ENCODE measurements at places on chromosomes 1 and 21.
A peak's percentile ranks its signal among the peaks of the same experiment; 100 is the strongest.

GRCh38 chr21:31922881-31923280 is 50.1 kb downstream of the HUNK start:
- no peak for DNase-seq

GRCh38 chr1:204846546-204846945 is 24.1 kb upstream of the NFASC start:
- no peak for DNase-seq

- DNase-seq: no peak
These were observed 76.9 kb downstream of the RGS18 start for GRCh38 chr1:192235127-192235526.

DNA sequence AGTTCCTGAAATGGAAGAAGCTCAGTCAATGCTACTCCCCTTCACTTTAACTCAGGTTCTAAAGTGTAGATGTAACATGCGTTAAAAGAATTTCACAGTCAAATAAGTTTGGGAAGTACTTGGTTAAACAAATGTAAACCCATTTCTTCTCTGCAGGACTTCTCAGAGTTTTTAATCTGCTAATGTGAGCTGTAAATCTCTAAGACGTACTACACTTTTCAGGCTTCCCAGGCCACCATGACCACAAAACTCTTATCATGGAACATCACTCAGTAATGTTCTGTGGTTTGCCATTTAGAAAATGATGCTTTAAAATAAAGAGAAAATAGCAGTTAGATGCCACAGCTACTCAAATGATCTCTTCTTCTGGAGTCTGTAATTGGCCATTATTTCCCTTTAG is 104.3 kb downstream of the HHIPL2 start:
- no peak for DNase-seq

DNA sequence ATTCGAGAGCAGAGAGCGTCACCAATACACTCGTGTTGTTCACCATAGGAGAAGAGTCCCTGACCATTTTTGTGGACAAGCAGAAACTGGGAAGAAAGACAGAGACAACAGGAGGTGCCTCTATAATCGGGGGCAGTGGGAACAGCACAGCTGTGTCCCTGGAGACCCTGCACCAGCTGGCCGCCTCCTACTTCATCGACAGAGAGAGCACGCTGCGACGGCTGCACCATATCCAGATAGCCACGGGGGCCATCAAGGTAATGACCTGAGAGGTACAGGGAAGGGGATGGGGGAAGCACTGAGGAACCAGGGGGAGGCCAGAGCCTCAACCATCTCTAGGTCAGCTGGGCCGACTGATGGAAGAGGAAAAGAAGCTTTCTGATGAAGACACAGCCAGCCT is 86.4 kb downstream of the BRINP2 start:
- DNase-seq: no peak

DNA sequence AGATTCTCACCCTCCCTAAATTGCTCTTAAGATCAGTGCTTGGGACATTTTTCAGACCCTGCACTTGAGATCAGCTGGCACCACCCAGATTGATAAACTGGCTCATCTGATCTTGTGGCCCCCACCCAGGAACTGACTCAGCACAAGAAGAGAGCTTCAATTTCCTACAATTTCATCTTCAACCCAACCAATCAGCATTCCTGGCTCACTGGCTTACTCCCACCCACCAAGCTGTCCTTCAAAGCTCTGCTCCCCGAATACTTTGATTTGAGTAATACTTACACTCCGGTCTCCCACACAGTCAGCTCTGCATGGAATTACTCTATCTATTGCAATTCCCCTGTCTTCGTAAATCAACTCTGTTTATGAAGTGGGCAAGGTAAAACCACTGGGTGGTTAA is 461.9 kb upstream of the RGS18 start:
- DNase-seq: no peak

- peak; percentile 57 for DNase-seq
These were observed 73.2 kb upstream of the ABCG1 start for GRCh38 chr21:42145569-42146272.

DNA sequence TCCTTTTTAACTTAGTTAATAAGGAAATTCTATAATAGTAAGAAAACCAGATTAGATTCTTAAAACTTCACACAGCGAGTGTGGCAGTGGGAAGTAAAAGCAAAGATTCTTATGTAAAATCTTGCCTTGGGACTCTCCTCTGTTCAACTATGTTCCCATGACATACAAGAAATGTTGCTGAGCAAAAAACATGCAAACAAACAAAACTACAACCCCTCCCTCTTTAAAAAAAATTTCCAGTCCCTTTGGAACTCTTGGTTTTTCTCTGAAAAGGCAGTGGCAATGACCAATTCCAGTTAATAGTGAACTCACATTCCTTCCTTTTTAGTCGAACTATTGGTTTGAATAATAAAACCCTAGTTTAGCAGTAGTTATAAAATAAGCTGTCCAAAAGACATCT is 453.1 kb upstream of the ZRANB2 start:
- no peak for DNase-seq

- DNase-seq: no peak
These were observed 267.2 kb upstream of the SGIP1 start for GRCh38 chr1:66266756-66267155.

DNA sequence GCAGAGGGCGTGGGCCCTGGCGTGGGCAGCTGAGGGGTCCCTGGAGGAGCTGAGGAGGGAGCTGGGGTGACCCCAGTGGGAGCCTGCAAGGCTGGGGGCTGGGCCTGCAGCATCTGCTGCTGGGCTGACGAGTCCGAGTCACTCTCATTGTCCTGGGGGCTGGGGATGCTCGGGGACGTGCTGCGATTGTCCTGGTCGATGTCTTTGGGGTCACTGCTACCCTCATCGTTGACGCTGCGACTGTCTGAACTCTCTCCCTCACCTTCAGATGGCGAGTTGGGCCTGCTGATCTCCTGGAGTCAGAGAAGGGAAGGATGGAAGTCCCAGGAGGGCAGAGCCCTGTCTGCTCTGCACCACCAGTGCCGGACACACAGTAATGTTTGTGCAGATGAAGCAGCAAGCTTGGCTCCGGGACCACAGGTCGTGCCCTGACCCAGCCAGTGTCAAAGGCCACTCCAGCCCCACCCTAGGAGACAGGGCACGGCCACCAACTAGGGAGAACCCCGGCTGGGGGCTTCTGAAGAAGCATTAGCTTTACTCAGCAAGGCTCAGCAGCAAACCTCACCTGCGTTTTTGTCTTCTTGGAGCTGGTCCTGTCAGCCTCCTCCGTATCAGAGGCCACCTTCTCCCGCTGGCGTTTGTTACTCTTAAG is 43.4 kb downstream of the SLC45A1 start:
- no peak for DNase-seq

DNA sequence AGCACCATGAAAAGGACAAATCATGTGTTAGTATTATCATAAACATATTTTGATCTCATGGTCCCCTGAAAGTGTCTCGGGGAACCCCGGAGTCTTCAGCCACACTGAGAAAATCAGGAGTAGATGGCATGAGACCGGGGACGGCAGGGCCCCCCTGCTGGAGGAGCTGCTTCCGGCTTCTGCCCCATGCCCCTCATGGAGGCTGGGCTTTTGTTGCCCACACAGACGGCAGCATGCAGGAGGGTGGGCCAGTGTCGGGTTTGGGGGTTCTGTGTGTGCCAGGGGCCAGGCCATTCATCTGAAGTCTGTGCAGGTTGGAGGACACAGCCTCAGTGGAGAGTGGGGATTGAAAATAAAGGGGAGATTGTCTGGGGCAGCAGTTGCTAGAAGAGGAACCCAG is 75.1 kb upstream of the CD34 start:
- DNase-seq: no peak

DNA sequence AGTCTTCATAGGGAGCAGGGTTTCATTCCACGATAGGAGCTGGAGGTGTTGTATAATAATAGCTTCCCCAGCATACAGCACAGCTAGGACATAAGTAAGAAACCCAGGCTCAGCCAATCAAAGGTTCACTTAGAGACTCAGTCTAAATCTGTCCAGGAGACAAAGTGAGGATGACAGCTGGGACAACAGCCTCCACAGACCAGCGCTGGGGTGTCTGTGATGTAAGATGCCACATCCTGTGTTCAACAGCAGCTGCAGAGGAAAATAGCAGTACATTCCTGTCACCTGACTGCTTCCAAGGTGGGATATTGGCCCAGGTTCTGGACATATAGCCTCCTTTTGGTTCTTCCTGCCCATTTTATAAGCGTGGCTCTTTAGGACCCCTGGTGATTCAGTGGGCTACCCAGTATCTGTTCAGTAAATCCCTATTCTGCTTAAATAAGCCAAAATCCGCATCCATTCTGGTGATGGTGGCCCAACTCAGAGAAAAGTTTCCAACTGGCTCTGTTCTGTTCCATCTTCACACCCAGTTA is 176.8 kb upstream of the SYT6 start:
- DNase-seq: no peak

- DNase-seq: peak; percentile 6
These were observed 43.0 kb upstream of the EGLN1 start for GRCh38 chr1:231465051-231465450.

GRCh38 chr1:29114654-29115053 is 9.0 kb downstream of the TMEM200B start:
- DNase-seq: no peak

GRCh38 chr1:35885961-35886558 is 3.1 kb downstream of the AGO1 start:
- DNase-seq: no peak

GRCh38 chr1:22527555-22528296 is 35.6 kb upstream of the EPHA8 start:
- no peak for DNase-seq

- no peak for DNase-seq
These were observed 305.9 kb upstream of the USP25 start for GRCh38 chr21:15423676-15424445.

- DNase-seq: peak; percentile 1
These were observed 179.2 kb downstream of the ATG4C start for GRCh38 chr1:62962901-62963776.

DNA sequence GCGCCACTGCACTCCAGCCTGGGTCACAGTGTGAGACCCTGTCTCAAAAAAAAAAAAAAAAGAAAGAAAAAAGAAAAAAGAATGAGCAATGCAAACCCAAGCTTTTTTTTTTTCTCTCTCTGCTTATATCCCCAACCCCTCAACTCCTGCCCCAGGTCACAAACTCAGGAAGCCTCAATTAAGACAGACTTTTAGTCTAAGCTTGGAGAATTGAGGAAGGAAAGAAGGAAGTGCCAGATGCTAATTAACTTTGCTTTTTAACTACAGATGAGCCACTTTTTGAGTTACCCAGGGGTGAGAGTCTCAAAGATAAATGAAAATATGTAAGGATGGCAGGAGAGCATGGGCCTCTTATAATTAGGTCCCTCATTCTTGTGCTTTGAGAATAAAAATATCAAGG is 33.3 kb downstream of the PIK3CD start:
- DNase-seq: no peak
